ENCODE measurements at places on chromosomes 2 and 18.
A peak's percentile ranks its signal among the peaks of the same experiment; 100 is the strongest.

DNA sequence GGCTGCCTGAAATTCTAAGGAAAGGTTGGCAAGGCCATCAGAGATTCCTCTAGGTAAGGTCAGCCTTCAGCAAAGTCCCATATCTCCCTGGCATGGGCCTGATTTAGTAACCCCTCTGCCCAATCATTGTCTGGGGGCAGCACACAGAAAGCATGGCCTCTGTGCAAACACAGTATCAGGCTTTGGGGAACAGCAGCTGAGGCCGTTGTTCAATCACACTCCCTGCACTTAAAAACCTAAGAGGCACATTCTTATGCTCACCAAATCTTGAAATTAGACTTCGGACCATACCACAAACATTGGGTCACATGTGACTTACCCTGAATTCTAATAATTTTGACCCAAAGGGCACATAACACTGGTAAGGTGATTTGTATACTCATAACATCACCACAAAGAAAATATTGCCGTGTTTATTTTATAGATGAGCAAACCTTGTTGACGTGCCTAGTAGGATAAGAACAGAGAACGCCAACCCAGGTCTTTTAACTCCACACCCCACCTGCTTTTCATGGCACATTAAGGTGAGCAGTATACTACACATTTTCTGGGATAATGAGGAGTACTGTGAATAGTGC, 212.7 kb downstream of the HNMT start:
- no peak for DNase-seq

GRCh38 chr18:23131693-23132319, 3.5 kb upstream of the CABLES1 start:
- DNase-seq = peak; percentile 68

- DNase-seq = no peak
These were observed 300.4 kb upstream of the TNP1 start for GRCh38 chr2:217160103-217160743.

DNA sequence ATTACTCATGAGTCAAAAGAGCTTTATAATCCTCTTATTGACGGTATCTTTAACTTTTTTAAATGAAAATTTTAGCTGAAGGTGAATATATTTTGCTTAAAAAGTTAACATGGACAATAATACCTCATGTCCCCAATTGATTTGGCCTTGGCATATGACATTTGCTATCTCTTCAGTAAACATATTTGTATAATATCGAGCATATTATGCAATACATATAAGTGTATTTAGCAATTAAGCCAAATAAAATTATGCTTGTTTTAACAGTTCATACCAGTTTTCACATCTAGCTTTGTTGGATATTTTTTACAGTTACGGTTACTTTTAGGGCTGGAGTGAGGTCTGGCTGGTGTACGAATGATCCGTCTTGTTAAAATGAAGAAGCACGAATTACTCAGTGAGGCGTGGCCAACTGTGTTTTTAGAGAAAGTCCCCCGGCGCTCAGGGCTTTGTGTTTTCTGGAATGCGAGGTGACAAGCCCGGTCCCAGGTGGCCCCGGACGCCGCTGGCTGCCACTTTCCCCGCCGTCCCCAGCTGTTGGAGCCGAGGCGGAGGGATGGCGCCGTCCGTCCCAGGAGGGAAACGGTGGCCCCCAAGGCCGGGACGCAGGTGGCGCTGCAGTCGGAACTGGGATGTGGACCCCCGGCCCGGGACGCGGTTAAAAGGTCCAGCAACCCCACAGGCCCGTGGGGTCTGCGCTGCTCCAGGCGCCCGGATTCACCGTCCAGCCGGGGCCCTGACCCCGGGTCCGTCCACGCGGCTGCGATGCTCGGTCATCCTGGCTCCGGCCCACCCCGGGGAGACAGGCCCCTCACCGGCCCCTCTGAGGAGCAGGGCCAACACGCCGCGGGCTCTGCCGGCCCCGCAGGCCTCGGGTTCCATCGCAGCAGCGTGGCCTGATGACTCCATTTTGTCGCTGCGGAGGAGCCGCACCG, 41.3 kb downstream of the TMEM18 start:
- no peak for DNase-seq

DNA sequence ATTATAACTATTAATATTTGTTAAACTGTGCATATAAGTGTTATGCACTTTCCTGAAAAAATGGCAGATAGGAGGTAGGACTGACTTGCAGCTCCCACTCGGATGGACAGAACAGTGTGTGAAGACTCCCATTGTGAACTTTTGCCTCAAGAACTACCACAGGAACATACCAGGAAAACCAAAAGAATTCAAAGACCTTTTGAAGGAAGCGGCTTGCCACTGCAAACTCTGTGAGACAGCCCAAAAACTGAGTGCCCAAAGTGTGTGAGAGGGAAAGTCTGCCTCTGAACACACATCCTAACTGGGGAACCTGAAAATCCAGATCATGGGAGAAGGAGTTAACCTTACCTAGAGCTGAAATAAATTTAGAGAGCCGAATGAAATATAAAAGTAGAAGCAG, 171.0 kb downstream of the ZBTB7C start:
- no peak for DNase-seq

DNA sequence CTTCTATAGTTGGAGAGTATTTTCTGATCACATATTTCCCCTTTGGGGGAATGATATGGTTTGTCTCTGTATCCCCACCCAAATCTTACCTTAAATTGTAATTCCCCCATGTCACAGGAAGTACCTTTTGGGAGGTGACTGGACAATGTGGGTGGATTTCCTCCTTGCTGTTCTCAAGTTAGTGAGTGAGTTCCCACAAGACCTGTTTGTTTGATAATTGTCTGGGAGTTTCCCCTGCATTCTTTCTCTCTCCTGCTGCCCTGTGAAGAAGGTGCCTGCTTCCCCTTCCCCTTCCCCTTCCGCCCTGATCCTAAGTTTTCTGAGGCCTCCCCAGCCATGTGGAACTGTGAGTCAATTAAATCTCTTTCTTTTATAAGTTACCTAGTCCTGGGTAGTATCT, 222.7 kb upstream of the SLC39A10 start:
- no peak for DNase-seq

GRCh38 chr2:181074457-181074856, 94.1 kb downstream of the UBE2E3 start:
- DNase-seq = no peak
